ENCODE measurements at places on chromosomes 2 and 18.

GRCh38 chr2:227029426-227030105 lies 134.4 kb downstream of the COL4A4 start:
- no peak for DNase-seq

GRCh38 chr2:218265626-218266025 lies 4.3 kb downstream of the AAMP start:
- no peak for DNase-seq

DNA sequence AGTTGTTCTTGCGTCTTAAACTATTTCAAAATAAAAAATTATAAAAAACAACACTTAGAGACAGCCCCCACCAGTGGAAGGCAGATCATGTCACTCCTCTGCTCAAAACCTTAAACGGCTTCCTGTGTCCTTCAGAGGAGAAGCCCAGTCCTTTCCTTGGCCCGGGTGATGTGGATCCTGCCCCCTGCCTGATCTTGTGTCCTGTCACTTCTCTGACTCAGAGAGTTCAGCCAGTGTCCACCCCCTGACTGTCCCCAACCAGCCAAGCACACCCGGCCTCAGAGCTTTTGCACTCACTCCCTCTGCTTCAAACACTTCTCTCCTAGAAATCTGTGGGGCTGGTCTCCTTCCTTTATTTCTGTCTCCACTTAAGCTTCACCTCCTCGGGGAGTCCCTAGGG lies 35.4 kb downstream of the TOGARAM2 start:
- DNase-seq = no peak

DNA sequence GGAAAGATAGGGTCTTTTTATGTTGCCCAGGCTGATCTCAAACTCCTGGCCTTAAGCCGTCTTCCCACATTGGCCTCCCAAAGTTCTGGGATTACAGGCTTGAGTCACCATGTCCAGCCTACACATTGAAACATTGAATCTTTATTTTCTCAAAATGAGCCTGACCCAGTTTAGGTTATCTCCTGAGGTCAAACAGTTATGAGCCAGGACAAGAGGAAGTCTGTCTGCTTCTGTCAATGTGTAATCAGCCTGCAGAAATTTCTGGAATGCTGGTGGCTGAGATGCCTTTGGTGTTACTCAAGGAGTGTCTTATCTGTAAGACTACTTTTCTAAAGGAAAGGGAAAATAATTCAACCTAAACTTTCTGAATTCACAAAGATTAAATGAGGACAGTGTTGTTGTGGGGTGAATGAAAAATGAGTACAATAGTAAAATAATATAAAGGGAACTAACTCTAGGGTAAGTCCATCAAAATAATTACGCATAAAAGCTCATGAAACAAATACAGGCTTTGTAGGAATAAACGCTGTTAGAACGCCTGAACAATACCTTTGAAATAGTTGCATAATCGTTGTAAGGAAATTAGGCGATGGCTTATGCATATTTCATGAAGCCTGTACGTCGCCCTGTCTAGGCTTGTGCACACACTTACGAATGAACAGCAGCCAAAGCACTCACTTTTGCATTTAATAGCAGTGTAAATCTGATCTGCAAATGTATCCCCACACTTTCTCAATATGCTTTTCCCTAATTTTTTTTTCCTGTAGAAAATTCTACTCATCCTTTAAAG lies 260.8 kb downstream of the RDH14 start:
- no peak for DNase-seq

DNA sequence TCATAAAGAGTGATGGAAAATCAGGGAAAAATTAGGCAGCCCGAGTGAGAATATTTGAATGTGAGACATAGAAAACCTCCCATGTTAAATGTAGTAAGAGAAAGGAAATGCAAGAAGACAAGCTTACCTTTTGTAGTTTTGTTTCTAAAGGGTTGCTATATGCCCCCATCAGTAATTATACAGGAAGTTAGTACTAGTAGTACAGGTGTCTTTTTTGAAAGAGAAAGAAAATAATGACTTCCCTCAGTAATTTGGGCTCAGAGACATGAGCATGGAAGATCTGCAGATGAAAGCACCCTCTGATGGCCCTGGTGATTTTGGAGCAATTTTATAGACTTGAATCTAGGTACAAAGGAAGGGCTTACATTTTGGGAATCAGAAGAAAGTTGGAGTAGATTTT lies 80.8 kb downstream of the RHBDD1 start:
- DNase-seq = no peak

DNA sequence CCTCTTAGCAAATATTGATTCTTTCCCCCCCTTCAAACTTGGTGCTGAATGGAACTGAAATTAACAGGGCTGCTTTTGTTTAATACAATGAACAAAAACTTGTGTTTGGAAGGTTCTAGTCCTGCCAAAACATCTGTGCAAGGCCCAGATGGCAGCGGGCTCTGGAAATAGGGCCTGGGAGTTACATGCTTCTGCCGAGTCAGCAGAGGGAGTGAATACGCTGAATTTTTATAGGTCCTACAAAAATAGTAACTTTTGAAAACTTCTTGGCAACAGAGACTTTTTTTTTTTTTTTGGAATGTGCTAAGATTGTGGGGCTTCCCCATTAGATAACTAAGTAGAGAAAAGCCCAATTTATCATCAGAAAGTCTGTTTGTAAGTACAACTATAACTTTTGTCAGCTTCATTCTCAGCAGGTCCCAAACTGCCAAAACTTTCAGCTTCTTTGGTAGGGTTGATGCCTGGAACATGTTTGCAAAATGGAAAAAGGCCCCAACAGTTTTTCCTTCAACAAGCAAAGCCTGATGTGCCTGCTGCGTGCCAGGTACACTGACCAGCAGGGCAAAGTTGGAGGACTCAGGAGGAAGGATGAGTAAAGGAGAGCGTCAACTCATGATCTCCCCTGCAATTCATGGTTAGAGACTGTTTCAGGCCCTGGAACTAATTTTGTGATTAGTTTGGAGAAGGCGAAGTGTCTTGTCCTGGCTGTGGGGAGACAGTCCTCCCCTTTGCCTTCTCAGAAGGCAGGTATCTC lies 45.1 kb upstream of the HDAC4 start:
- no peak for DNase-seq

- DNase-seq = no peak
Measured at GRCh38 chr2:71905205-71905604, 242.5 kb downstream of the CYP26B1 start.

DNA sequence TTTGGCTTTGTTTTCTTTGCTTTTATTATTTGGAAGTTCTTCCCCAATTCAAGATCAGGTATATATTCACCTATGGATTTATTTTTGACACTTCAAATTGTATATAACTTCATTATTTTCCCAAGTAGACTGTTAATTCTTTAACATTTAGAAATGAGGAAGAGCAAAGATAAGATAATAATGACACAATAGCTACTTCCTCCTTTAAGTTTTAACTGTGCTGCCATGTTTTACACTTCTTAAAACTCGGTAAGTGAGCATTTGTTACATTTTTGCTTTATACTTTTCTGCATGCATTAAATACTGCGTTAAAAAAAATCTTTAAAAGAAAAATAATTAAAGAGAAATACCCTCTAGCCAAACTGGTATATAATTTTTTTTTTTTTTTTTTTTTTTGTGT lies 32.5 kb downstream of the SLC66A3 start:
- DNase-seq = no peak

DNA sequence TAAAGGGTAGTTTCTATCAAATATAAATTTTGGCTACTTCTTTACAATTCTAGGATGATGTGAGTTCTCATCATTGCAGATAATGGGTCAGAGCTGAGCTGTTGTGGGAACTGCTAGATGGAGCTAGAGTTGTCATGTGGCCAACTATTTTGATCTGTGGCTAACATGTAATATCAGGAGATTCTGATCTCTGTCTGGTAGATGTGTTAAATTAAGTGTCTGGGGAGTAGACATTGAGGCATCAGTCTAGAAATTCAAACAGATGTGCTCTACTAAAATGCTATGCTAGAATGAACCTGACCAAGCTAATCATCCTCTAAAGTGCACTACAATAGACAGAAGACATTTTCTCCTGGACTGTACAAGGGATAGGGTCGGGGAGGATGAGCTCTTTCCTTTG lies 30.3 kb upstream of the DARS1 start:
- no peak for DNase-seq

DNA sequence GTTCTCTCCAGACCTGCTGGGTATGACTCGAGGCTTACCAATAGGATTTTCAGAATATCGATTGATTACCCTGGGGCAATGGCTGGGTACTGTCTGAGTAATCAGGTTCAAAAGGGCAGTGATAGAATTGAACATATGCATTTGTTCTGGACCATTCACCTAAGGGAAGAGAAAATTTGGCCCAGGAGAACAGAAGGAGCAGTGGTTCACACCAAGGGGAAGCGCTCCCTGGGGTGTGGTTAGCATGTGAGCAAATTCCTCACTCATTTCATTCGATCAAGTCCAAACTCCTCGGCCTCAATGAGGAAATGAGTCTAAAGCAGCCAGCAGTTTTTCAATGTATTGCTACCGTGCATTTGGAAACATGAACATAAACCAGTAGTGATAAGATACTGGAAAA lies 55.6 kb downstream of the CYP26B1 start:
- DNase-seq = no peak

DNA sequence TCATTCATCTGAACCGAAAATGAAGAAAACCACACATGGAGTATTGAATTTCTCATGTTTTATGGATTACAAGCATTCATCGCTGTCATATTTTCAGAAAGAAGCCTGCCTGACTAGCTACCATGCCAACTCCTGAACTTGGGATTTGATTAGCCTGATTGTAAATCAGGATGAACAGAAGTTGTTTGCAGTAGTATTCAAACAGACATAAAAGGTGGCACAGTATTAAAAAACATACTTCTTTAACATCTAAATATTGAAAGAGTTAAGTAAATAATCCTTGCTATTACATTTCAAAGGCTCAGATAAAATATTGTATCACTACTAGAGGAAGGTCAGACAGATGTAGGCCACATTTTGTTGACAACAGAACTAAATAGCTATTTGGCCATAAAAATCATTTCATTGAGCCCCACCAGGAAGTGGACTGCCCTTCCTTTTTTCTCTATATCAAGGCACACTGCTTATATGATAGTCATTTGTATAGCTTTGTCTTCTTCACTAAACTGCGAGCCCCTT lies 21.6 kb downstream of the SLC38A11 start:
- no peak for DNase-seq

- DNase-seq = no peak
Measured at GRCh38 chr2:15278296-15278695, 282.8 kb downstream of the NBAS start.

GRCh38 chr2:162000431-162000830 lies 73.6 kb downstream of the DPP4 start:
- no peak for DNase-seq

DNA sequence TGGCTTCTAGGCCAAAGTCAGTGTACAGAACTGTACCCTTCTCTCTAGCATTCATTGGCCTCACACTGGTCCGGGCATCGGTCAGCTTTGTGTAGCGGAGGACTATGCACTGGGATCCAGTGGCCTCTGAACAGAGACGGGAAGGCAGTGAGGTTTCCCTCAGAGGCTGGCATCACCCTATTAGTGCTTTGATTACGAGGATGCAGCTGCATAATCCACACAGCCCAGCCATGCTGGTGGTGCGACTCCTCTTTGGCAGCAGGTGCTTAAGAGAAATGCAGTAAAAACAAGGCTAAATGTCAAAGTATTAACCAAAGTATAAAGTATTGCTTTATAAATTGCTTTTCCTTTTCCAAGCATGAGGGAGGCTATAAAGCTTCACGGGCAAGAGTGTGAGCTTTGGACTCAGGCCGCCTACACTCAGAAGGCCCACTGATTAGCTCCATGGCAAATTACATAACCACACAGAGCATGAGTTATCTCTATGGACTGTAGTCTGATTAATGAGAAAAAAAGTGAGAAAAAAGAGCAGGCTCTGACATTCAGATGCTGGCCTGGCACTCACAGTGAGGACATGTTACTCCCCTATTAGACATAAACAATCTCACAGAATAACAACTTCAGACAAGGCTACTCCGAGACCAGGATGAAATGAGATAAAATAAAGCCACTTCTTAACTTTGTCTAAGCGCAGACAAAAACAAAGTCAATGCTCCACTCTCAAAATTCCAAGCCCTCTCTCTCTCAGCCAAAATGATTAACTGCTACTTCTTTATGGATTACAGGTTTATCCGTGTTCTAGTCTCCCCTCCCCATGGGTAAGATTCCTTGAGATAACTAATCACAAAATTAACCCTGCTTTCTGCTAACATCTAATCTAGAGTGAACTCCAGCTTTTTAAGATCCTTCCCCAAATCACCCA lies 6.4 kb upstream of the CRYGC start:
- DNase-seq = no peak

DNA sequence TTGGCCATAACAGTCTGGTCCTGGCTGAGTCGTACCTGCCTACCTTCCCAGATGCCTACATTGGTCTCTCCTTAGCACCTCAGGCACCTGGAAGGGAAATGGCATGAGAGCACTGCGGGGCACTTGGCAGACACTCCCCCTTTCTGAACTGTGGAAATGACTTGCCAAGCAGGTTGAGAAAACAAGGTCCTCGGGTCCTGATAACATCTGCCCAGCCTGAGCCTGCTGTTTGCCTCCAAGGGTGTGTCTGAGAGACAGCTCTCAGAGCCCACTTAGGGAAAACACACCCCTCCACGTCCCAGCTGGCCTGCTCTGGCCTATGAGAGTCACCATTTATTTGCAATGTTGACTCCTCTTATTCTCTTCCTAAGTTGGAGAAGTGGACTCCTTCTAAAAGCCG lies 10.5 kb downstream of the FAM110C start:
- no peak for DNase-seq

DNA sequence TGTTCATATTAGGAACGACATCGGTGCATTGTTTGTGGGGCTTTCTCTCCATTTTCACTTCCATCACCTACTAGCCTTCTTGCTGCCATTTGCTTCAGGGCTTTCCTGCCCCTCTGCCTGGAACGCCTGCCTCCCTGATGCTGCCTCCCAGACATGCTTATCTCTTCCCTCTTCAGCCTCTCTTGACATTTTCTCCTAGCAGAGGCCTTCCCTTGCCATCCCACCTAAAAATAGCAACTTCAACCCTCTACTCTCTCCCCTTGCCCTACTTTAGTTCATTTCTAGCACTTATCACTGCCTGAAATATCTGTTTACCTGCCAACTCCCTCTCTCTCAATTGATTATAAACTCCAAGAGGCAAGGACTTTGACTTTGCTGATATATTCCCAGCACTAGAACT lies 210.3 kb downstream of the SP3 start:
- no peak for DNase-seq

GRCh38 chr18:24930478-24930877 lies 421.5 kb downstream of the ZNF521 start:
- no peak for DNase-seq

DNA sequence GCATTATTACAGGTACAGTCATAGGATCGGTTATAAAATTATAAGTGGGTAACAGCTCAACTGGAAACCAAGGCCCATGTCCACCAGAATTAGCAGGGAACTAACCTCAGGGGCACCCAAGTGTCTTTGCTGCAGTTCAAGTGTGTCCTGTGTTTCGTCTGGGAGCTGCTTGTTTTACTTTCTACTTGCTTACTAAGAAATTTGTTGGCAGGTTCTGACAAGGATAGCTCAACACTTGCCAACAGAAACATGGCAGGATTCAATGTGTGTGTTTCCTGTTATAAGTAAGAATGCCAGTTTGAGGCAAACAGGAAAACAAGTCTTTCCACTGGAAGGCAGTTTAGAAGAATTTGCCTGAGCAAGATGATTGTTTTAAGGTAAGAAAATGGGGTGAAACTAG lies 104.5 kb downstream of the EPHA4 start:
- DNase-seq = no peak

All from progenitor cell of endocrine pancreas (in vitro differentiated cells).